WERI-Rb-1 (cell line): ENCODE measurements at places on chromosomes 12 and 14.

- peak; percentile 39 for DNase-seq
Measured at GRCh38 chr12:117052386-117053049, 46.7 kb downstream of the TESC start.

DNA sequence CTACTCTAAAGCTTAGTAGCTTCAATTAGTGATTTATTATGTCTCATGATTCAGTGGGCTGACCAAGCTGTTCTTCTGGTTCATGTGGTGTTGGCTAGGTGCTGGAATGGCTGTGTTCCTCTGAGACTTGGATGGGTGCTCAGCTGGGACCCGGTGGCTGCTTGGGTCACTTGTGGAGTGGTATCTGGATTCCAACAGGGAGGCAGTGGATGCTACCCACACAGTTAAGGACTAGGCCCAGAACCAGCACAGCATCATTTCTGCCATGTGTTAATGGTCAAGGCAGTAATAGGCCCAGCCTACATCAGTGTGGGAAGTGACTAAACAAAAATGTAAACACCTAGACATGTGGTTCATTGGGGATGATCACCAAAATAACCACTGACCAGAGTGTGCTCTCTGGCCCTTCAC, 72.2 kb downstream of the FGD4 start:
- no peak for DNase-seq

DNA sequence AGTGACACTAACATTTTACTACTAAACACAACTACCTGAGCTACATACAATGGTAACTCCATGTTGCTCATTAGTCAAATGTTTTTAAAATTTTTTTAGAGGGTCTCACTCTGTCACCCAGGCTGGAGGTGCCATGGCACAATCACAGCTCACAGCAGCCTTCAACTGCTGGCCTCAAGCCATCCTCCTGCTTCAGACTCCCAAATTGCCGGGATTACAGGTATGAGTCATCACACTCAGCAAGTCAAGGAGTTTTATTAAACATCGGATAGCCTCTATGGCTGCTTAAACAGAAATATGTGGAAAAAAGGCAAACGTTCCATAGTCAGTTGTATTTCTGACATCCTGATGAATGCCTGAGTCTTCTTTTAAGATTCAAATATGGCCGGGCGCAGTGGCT, 11.1 kb upstream of the NPFF start:
- DNase-seq = no peak

GRCh38 chr12:120563495-120563894, 17.7 kb downstream of the POP5 start:
- no peak for DNase-seq

- no peak for DNase-seq
Measured at GRCh38 chr14:31269634-31270195, 62.1 kb upstream of the HECTD1 start.

- peak; percentile 75 for DNase-seq
Measured at GRCh38 chr12:30967026-30967425, 40.5 kb downstream of the TSPAN11 start.

- DNase-seq = no peak
Measured at GRCh38 chr12:49027846-49028555, 9.4 kb upstream of the PRKAG1 start.

DNA sequence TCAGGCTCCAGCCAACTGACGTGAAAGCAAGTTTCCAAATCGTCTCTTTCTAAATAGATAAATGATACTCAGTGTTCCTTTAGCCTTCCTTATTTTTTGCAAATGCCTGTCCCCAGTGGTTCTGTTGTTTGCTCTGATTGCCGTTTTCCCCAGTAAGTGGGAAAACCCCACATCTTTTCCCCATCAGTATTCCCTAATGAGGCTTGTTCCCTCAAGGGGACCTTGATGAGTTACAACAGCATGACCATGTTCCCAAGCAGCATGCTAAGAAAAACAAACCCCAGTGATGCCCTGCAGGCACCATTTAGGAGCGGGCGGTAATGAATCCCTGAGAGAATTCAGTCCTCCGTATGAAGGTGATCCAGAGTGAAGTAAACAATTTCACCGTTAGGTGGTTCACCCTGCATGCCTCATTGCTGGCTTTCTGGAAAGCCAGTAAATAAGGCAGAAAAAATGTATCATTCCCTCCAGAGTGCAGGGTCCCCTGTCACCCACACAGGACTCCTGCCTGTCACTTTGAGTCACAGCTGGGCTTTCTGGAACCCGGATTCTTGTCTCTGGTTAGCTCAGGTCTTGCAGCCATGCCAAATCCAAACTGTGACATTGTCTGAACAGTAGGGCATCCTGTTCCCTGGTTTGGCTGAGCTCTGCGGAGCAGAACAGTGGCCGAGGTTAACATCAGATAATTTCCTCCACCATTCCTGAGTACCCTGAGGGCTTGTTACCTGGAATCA, 222.6 kb downstream of the RGS6 start:
- no peak for DNase-seq

- no peak for DNase-seq
Measured at GRCh38 chr12:69000540-69001243, 67.7 kb upstream of the CPM start.

- DNase-seq = no peak
Measured at GRCh38 chr12:120012067-120012621, 23.1 kb downstream of the BICDL1 start.

GRCh38 chr14:105761842-105762241, 235.5 kb downstream of the TMEM121 start:
- no peak for DNase-seq

- DNase-seq = no peak
Measured at GRCh38 chr14:101174522-101174838, 271.0 kb upstream of the RTL1 start.

DNA sequence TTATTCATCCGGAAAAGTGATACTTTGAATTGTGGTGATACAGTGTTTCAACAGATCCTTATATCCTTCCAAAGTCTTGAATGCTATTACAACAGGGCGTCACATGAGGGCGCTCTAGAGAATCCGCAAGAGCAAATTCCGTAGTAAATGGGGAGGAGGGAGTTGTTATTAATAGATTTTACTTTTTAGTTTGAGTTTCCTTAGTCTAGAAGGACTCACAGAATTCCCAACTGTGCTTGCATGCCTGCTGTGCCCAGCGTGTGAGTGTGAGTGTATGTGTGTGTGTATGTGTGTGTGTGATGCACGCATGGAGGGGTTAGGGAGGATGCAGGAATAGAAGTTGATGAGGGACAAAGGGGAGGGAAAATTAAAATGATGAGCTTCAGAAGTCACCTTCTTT, 375.3 kb downstream of the C12orf75 start:
- DNase-seq = peak; percentile 34

DNA sequence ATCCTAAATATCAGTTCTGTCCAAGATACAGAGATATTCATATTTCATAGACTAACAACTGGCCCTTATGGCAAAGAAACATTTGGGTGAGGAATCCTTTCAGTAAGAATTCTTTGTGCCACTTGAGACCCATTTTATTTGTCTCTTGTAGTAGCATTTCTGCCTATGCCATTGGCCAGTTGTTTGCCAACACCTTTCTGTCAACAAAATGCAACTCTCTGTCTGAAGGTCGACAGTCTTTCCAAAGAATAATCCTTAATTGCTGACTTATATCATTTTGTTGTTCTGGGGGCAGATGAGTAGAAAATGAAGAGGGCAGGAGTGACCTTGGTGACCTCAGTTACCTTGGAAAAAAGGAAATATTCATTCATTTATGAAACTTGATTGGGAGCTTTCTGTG, 10.9 kb downstream of the IFT43 start:
- DNase-seq = no peak

DNA sequence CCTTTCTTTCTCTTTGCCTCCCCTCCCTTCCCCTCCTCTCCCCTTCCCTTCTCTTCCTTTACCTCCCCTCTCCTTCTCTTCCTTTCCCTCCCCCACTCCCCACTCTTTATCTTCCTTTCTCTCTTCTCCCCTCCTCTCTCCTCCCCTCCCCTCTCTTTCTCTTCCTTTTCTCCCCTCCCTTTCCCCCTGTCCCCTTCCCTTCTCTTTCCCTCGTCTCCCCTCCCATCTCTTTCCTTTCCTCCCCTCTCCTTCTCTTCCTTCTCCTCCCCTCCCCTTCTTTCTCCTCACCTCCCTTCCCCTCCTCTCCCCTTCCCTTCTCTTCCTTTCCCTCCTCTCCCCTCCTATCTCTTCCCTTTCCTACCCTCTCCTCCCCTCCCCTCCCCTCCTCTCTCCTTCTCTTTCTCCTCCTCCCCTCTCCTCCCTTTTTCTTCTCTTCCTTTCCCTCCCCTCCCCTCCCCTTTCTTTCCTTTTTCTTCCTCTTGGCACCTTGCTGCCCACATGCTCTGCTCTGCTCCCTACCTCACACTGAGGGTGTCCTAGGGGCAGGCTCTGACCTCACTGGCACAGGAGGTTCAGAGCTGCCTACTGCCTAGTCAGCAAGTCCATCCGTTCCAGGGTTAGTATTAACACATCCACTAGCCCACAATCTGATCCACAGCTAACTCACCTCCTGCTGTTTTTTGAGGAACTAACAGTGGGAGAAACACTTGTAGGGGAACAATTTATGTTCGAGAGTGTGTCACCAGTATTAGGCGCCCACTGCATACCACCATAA, 101.0 kb downstream of the NUAK1 start:
- DNase-seq = no peak

DNA sequence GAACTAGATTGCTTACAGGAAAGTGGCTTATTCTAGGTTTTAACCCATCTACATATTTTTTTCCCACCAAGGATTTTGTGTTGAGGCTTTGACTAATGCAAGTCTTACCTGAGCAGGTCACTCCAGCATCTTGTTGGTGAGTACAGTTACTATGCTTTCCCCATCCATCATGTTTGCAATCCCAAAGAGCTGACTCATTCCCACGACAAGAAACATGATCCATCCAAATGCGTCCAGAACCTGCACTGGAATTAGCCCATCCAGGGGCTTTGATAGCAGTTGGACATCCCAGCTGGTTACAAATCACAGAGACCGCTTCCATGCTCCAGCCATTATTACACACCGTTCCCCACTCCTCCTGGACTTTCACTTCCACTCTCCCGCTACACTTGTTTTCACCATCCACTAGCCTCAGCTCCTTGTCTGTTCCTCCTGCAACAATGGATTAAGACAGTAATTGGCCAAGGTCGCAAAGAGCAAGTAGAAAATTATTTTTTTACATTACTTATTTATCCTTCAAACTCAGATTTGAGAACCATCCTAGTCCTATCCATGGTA, 2.5 kb downstream of the CD163 start:
- no peak for DNase-seq

- no peak for DNase-seq
Measured at GRCh38 chr12:69189378-69189978, 49.9 kb upstream of the CPSF6 start.

GRCh38 chr12:47302111-47302671, 222.4 kb upstream of the AMIGO2 start:
- no peak for DNase-seq

DNA sequence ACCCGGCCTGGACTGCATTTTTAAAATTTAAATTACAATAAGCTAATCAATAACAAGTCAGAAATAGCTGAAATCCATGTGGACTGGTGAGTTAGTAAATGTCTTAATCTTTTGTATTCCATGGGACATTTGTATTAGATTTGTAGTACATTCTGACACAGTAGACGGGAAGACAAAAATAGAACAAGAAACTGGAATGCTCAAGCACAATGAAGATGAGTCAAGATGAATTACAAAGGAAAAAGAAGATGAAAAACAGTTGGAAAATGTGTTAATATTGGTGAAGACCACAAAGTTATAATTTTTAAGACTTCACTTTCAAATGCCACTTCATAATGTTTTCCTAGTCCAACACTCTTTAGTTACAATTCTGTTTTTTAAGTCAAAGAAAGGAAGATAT, 97.8 kb upstream of the FERMT2 start:
- no peak for DNase-seq

- no peak for DNase-seq
Measured at GRCh38 chr14:68060198-68060597, 240.6 kb downstream of the RAD51B start.

DNA sequence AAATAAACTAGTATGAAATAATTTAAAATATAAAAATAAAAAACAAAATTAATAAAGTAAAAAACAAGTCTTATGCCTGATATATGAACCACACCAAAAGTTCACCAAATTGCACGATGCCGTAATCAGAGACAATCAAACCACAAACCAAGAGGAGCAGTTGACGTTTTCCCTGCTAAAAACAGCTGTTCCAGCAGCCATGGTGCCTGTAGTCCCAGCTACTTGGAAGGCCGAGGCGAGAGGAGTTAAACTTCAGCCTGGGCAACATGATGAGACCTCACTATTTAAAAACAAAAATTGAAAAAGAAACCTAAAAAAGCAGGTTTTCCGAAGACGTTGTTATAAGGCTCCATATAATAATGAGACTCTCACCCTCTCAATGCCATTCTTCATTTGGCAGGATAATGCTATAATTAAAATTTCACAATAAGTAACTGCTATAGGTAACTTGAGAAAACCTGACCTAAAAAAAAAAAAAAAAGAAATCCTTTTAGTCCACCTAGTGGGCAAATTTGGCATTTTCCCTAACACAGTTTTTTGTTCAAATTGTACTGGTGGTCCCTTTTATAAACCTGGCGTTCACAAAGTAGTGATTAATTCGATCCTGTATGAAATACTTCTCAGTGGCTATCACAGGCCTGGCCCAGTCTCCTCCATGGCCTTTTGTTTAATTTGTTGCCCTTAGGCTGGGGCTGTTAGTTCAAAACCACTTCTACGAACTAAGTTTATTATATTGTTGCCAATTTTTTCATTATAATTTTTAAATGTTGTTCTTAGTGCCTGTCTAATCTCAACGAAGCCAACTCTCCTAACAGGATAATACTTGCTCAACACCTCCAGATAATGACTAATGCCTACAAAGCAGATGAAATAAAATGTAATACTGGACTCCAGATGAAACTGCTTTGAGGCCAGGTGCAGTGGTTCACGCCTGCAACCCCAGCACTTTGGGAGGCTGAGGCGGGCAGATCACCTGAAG, 62.1 kb downstream of the TNFAIP2 start:
- DNase-seq = no peak

DNA sequence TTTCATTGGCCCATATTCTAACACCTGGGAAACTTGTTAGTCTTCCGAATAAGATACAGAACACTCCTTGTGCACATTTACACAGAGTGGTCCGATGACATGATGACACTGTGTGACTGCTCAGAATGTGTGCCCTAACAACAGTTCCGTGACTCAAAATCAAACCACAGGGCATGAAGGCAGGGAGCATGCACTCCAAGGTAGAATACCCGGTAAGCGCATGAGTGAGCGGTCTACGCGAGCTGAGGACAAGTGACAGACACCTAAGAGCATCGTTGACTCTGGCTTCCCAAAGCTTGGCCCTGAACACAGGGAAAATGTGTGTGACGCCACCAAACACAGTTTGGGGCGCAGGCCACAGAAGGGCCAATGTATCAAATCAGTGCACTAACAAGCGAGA, 18.6 kb downstream of the CLIP1 start:
- no peak for DNase-seq
